ENCODE measurements at places on chromosomes 6 and 20.

DNA sequence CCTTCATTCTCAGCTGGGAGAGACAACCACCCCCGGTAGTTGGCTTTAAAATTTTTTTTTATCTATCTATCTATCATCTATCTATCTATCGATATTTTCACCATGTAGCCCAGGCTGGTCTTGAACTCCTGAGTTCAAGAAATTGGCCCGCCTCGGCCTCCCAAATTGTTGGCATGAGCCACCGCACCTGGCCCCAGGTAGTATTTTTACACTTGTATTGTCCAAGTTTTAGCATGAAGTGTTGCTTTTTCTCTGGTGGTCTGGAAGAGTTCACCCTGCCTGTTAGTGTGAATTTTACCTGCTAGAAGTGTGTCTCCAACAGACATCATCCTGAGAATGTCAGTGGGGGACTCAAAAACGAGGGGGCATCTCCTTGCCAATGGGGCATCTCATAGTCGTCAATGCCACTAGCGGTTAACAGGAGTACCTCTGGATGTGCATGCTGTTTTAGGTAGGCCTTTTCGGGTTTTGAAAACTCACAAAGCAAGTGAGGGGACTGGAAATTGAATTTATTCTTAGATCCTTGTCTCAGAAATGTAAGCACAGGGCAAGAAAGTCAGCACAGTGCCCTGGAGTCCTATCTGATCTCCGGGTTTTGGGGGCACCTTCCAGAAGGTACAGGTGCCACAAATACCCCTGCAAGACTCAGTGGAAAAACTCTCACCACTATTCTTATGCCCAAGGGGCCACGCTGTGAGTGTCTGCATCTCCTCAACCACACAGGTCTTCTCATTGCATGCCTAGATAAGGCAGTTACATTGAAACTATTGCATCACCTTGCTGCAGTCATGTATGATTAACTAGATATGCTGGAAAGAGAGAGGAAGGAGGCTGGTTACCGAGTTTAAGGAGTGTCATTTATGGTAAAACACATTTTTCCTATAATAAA lies 37.1 kb downstream of the TNFAIP3 start:
- DNase-seq, result no peak

- DNase-seq, result no peak
These were observed 531.0 kb upstream of the AGPAT4 start for GRCh38 chr6:161804838-161805237.

GRCh38 chr6:162442687-162443086 lies 284.9 kb downstream of the PRKN start:
- no peak for DNase-seq

- no peak for DNase-seq
These were observed 29.3 kb downstream of the FOXF2 start for GRCh38 chr6:1418471-1419191.

DNA sequence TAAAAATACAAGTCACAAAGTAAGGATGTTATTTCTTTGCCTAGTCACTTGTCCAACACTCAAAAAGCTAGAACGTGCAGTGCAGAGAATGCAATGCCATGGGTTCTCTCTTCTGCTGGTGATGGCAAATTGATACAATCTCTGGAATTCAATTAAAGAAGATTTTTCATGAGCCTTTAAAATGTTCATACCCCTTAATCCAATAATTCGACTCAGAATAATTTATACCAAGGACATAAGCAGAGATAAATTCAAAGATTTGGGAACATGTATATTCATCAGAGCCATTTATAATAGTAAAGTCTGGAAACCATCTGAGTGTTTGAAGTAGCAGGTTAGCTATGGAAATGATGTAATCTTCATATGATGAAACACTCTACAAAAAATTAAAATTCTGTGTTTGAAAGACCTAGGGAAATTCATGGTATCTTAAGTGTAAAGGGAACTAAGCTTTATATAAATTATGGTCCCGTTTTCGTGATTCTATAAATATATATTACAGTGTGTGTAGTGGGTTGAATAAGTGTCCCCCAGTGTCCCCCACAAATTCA lies 2.8 kb upstream of the AGPAT4 start:
- DNase-seq, result no peak
